GM12891 (cell line): ENCODE measurements at places on chromosomes 2 and 18.

DNA sequence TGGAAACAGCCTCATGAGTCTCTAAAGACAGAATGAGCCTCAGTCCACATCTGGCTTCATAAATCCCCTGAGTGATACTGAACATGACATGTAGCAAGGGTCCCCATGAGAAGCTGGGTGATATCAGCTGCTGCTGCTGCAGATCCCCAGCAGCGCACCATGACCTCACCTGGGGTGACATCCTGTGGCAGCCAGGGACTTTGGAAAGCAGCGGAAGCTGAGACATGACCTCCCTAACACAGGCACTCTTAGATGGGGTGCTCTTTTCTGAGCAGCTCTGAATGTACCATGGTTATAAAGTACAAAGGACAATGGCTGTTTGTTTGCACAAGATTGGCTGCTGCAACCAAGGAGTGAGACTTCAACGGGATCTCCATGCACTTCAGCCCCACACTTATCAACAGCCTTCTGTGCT lies 74.7 kb upstream of the TMEM200C start:
- no peak for DNase-seq

- DNase-seq, result no peak
Measured at GRCh38 chr2:98881153-98881650, 54.8 kb downstream of the CRACDL start.

DNA sequence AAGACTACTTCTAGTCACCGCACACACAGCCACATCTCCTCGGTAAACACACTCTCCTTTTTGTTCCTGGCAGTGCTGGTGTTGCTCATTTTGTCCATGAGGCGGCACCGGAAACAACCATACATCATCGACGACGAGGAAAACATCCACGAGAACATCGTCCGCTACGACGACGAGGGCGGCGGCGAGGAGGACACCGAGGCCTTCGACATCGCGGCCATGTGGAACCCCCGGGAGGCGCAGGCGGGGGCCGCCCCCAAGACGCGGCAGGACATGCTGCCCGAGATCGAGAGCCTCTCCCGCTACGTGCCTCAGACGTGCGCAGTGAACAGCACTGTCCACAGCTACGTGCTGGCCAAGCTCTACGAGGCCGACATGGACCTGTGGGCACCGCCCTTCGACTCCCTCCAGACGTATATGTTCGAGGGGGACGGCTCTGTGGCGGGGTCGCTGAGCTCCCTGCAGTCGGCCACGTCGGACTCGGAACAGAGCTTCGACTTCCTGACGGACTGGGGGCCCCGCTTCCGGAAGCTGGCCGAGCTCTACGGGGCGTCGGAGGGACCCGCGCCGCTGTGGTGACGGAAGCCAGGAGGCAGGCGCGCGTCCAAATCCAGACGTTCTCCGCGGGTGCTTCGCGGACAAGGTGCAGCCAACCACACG lies 221.0 kb downstream of the CDH20 start:
- DNase-seq, result no peak

DNA sequence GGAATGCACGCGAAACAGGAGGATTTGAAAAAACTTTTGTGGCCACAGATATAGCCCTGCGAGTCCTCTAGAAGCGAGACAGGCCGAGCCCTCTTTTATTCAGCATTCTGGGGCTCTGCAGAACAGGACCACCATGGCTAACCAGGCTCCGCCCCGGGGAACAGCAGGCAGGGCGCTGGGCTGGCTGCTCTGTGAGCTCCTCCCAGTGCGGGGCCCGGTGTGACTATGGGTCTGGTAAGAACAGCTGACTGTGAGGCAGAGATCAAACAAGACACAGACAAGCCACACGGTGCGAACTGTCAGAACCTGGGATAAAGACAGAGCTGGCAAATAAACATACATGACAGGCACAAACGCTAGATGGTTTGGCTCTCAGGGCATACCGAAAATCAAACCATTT lies 15.5 kb downstream of the PXDN start:
- no peak for DNase-seq

GRCh38 chr2:195899226-195899625 lies 169.4 kb downstream of the DNAH7 start:
- DNase-seq, result no peak

DNA sequence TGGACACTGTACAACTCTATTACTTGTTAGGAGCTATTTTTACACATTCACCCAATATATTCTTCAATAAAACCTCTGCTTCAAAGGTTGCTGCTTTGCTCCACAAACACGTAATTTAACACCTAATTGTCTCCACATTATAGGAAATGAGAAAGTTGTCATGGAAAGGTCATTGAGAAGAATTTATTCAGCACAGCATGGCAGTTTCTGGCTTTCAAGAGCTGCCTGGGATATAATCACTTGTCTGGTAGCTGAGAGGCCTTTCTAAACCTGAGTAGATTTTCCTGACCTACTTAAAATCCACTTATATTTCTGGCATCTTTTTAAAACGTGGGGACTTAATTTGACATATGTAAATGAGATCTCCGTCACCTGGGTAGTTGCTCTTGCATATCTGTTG lies 216.1 kb downstream of the ZNF804A start:
- DNase-seq, result no peak

GRCh38 chr2:75390169-75390568 lies 170.6 kb downstream of the EVA1A start:
- no peak for DNase-seq
